WTC11 (cell line): ENCODE measurements at places on chromosomes 11 and 22.

- DNase-seq: no peak
These were observed 113.0 kb upstream of the MTMR2 start for GRCh38 chr11:96036863-96037262.

DNA sequence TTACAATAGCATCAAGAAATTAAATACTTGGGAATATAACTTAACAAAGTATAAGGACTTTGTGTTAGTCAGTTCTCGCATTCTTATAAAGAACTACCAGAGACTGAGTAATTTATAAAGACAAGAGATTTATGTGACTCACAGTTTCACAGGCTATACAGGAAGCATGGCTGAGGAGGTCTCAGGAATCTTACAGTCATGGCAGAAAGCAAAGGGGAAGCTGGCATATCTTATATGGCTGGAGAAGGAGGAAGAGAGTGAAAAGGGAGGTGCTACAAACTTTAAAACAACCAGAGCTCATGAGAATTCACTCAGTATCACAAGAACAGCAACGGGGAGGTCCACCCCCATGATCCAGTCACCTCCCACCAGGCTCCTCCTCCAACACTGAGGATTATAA, 32.0 kb upstream of the CCDC134 start:
- no peak for DNase-seq

DNA sequence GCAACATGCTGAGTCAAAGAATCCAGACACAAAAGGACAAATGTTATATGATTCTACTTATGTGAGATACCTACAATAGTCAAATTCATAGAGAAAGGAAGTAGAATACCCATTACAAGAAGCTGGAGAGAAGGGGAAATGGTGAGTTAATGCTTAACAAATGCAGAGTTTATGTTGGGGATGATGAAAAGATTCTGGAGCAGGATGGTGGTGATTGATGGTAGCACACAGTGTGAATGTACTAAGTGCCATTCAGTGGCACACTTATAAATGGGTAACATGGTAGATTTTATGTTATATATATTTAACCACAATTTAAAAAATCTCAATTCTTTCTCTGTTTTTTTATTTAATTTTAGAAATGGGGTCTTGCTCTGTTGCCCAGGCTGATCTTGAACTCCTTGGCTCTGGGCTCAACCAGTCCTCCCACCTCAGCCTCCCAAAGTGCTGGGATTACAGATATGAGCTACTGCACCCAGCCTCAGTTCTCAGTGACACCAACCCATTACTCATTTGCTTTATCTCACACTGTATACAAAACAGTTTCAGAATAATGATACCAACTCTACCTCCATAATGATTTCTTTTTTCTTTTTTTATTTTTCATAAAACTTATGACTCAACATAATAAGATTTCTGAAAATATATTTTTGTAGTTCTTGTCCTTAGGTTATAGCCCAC, 9.6 kb upstream of the RELA start:
- no peak for DNase-seq

GRCh38 chr11:68120273-68121066, 718 bp downstream of the CHKA start:
- peak; percentile 65 for DNase-seq

DNA sequence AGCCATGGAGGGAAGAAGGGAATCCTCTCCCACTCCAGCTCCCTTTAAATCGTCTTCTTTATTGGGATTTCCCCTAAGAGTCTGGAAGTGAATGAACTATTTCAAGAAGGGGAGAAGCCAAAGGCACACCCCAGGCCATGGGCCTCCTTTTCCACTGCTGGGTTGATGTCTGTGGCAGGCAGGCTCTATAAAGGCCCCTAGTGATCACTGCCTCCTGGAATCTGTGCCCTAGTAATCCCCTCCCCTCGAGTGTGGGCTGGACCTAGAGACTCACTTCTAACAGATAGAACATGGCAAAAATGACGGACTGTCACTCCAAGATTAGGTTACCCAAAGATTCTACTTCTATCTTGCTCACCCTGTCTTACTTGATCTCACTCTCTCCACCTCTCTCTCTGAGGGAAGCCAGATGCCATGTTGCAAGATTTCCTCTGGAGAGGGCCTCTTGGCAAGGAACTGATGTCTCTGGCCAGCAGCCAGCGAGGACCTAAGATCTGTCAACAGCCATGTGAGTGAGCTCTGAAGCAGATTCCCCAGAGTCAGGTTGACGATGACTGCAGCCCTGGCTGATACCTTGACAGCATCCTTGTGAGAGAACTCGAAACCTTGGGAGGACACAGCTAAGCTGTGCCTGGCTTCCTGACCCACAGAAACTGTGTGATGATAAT, 444.8 kb downstream of the SOX6 start:
- no peak for DNase-seq

DNA sequence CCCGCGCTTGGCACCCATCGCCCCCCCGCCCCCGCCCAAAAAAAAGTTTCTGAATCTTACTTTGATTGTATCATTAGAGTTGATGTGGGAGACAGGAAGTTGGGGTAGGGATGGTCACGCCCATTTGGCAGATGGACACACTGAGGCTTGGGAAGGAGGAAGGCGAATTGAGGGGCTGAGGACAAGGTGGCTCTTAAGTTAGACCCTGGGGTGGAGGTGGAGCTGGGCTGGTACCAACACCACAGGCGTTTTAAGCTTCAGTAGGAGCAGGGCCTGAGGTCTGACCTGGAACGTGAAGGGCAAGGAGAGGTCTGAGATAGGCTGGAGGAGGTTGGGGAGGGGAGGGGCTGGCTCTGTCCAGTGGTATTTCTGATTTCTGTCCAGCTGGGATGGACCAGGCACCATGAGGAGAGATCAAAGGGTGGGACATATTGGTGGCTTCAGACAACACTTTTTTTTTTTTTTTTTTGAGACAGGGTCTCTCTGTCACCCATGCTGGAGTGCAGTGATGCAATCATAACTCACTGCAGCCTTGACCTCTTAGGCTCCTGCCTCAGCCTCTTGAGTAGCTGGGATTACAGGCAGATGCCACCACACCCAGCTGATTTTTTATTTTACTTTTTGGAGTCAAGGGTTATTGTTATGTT, 799 bp upstream of the CDC42BPG start:
- DNase-seq: no peak

GRCh38 chr11:73034331-73034730, 107.8 kb downstream of the FCHSD2 start:
- DNase-seq: no peak

DNA sequence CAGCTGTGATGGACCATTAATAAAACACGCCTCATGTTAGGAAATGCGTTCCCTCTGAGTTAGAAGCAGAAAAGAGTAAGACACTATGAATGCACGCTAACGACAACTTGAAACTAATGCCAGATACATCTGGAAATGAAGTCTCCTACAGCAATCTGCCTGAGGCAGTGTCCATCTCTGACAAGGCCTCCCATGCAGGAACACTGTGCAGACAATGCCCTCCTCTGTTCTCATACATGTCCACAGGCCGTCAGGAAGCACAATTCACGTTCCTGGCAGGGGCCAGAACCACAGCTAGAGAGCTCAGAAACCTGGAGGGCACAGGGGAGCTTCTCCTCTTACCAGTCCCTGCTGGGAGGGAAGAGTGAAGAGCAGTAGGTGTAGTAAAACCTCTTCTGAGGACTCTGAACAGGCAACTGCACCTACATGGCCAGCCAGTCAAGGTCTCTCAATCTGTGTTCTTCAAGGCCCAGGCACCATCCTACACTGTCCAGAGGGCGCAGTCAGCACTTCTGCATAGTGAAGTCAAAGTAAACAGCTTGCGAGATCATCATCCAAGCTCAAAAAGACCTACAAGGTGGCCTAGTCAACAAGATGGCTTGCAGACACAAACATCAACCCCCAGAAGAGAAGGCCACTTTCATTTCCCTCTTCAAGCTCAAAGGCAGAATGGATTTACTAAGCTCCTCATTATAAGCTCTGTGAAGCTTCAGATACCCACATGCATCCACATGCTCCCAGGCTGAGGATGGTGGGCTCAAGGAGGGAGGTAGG, 41.5 kb upstream of the CYP2D6 start:
- no peak for DNase-seq

GRCh38 chr11:62001450-62002191, 34.2 kb upstream of the FTH1 start:
- DNase-seq: no peak

- no peak for DNase-seq
These were observed 101.8 kb downstream of the BCR start for GRCh38 chr22:23282089-23282501.

- DNase-seq: no peak
These were observed 19.6 kb downstream of the ELP4 start for GRCh38 chr11:31529189-31529588.

- no peak for DNase-seq
These were observed 2.4 kb downstream of the KIAA0930 start for GRCh38 chr22:45238076-45238956.

GRCh38 chr22:40396882-40397281, 26.5 kb downstream of the SGSM3 start:
- DNase-seq: peak; percentile 36

- DNase-seq: no peak
These were observed 28.2 kb downstream of the SIK3 start for GRCh38 chr11:117070016-117070415.

- no peak for DNase-seq
These were observed 15.9 kb upstream of the TPCN2 start for GRCh38 chr11:69032833-69033232.

- DNase-seq: no peak
These were observed 41.0 kb downstream of the DBX1 start for GRCh38 chr11:20119315-20119714.

DNA sequence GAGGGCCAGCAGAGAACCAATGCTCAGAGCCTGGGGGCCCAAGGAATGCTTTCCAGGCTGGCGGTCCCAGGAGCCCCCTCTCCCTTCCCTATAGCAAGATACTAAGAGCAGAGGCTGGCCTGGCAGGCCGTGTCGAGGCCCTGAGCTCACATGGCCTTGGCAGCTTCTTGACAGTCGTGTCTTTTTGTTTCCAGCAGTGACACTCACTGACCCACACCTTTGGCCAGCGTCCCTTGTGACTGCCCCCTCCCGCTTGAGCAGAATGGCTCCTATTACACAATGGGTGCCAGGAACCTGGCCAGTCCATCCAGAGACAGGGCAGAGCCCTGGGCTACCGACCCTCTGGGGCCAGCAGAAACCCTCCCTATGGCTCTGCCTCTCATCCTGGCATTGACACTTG, 6.4 kb upstream of the CCND1 start:
- DNase-seq: no peak

GRCh38 chr11:111982019-111982464, 43.2 kb upstream of the DLAT start:
- peak; percentile 83 for DNase-seq

- DNase-seq: no peak
These were observed 30.0 kb upstream of the TCF20 start for GRCh38 chr22:42300259-42301076.

- DNase-seq: no peak
These were observed 9.2 kb upstream of the CHST1 start for GRCh38 chr11:45674481-45675190.

- DNase-seq: no peak
These were observed 45.0 kb downstream of the OR6Q1 start for GRCh38 chr11:58075781-58076180.

GRCh38 chr11:75351541-75351790, at the start of gene ARRB1:
Gene ARRB1, minus strand, starts transcription at chr11:75351661. Its CDS starts 54 bp downstream, at chr11:75351607.
- DNase-seq: peak; percentile 50

DNA sequence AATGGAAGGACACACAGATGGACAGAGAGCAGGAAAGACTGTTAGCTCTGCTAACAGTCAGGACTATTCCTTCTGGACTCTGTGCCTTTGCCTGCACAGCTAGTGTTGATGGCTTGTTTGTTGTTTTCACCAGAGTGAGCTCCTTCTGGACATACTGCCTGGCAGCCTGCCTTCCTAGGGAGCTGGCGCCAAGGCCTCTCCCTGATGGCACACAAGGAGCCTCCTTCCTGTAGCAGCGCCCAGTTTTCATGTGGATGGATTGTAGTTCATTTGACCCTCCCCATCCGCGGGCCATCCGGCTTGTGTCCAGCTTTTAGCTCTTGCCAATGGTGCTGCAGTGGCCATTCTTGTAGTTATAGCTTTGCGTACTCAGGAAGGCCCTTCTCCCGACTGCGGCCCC, 16.6 kb upstream of the BCR start:
- DNase-seq: no peak

- DNase-seq: no peak
These were observed 28.1 kb downstream of the ALG8 start for GRCh38 chr11:78111298-78111697.

GRCh38 chr22:22721681-22722354, 77.4 kb downstream of the GGTLC2 start:
- DNase-seq: no peak

- DNase-seq: no peak
These were observed 106.8 kb downstream of the GRAMD1B start for GRCh38 chr11:123536690-123537437.

DNA sequence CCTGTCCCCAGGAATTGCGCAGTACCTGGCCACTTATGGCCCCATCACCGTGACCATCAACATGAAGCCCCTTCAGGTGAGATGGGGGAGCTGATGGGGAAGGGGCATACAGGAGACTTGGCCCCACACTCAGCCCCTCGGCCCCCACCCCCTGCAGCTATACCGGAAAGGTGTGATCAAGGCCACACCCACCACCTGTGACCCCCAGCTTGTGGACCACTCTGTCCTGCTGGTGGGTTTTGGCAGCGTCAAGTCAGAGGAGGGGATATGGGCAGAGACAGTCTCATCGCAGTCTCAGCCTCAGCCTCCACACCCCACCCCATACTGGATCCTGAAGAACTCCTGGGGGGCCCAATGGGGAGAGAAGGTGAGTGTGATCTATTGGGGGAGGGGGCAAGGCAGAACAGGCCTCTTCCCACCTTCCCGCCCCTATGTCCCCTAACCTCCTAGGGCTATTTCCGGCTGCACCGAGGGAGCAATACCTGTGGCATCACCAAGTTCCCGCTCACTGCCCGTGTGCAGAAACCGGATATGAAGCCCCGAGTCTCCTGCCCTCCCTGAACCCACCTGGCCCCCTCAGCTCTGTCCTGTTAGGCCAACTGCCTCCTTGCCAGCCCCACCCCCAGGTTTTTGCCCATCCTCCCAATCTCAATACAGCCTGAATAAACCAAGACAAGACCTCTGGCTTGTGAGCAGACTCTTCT, 3.6 kb downstream of the CTSW start:
- no peak for DNase-seq

DNA sequence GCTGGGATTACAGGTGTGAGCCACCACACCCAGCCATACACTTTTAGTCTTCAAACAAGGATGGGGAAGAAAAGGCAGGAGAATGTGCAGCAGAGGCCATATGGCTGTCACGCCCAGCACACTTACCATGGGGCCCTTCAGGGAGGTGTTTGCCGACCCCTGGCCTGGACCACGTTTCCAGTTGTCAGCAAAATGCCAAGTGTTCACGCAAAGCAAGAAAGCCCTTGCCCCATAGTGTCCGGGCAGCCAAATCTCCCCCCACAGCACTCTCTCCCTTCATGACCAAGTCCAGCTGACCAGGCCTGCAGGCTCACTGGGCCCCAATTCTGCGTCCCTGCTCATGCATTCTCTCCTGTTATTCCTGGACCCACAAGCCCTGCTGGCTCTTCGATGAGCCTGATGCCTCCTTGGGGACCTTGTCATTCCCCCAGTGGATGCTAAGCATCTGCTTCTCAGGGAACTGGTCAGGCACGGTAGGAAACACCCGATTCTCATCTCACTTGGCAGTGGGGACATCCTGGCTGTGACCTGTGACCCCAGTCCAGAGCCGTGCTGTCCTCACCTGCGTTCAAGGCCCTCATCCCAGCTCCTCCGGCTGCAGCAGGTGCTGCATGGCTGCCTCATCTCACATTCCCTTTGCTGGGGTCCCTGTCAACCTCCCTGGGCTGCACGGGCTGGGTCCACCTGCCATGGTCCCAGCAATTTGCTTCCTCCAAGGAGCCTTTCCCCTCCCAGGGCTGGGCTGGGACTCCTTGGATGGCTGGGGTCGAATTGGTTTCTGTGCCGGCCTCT, 96.4 kb downstream of the CTTN start:
- no peak for DNase-seq
